Putamen (tissue), 1 donor: ENCODE measurements at places on chromosomes 6 and 20.

- no peak for DNase-seq
Observed at GRCh38 chr20:4090756-4091489, 75.6 kb upstream of the RNF24 start.

DNA sequence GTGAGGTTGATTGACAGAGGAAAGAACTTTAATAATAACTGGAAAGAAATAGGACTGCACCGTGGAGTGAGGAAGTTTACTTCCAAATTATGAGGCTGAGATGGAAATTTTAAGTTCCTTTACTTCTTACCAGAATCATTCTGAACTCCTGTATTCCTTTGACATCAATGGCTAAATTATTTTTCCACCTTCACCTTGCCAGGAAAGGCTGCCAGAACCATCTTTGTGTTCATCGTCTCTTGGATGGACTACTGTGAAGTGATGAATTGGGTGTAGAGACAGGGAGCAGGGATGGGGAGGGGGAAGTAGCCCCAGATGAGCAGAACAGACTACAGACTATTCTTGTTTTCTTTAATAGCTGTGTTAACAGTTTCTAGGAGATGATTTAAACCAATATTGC, 102.1 kb upstream of the CEP162 start:
- no peak for DNase-seq

DNA sequence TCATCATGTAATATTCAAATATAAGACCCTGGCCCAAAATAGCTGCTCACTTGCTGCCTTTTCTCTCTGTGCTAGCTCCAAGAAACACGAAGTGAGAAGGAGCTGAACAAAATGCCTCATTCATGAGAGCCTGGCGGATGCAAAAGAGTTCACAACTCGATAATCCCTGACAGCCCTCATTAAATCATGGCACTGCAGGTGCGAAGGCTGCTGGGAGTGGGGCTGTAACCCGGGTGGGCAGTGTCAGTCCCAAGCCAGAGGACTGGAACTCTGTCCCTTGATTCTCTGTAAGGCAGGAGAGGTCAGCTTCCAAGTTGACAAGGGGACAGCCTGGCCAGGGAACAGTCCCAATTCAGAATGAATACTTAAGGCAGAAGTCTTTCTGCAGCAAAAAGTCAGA, 318.5 kb downstream of the CDC5L start:
- no peak for DNase-seq

DNA sequence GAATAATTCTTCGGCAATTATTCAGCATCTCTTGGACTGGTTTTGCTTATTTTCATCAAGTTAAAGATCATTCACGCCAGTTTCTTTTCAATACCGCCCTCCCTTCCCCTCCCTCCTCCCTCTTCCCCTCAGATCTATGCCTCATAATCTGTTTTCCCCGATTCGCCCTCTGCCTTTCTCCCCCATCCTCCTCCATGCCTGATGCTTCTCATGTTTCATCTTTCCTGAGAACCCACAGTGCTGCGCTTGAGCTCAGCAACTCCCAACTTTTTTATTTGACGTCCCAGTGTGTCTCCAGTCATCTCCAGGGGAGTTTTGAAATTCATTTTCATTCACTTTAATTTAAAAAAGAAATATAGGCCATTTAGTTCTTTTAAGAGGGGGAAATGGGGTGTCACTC, 142.7 kb downstream of the PTPRT start:
- no peak for DNase-seq

DNA sequence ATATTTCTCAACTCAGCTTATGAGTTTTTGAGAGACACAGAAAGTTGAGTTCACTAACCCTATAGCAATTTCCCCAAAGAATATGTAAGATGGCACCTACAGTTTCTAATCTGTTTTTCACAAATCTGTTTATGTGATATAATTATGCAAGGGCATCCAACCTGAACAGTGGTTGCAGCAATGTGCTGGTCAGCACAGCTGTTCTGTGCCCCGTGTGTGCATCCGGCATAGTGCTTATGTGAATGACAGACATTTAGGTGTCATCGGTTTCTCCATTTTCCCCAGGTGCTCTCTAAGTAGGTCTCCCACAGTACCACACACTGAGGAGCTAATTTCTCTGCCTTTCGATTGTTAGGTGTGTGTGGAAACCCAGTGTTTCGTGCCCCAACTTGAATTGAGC, 7.7 kb upstream of the BACH2 start:
- DNase-seq = no peak

DNA sequence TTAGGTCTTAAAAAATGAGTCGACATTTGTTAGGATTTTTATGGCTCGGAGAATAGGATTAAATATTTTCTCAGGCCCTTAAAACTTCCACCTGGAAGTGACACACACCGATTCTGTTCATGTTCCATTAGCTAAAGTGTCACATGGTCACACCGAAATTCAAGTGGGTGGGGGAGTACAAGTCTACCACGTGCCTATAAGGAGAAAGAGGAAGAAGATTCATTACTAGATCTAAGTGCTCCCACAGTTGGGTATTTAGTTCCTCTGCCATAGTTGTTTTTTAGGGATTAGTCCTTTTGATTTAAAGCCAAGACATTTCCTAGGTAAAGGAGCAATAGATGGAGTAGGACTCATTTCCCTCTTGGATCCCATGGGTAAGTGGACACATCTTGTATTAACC, 4.9 kb upstream of the TOX2 start:
- no peak for DNase-seq
